Neural progenitor cell (in vitro differentiated cells): ENCODE measurements at places on chromosomes 16 and 17.

GRCh38 chr17:77274096-77274845, 133.5 kb downstream of the SEC14L1 start:
- no peak for DNase-seq

DNA sequence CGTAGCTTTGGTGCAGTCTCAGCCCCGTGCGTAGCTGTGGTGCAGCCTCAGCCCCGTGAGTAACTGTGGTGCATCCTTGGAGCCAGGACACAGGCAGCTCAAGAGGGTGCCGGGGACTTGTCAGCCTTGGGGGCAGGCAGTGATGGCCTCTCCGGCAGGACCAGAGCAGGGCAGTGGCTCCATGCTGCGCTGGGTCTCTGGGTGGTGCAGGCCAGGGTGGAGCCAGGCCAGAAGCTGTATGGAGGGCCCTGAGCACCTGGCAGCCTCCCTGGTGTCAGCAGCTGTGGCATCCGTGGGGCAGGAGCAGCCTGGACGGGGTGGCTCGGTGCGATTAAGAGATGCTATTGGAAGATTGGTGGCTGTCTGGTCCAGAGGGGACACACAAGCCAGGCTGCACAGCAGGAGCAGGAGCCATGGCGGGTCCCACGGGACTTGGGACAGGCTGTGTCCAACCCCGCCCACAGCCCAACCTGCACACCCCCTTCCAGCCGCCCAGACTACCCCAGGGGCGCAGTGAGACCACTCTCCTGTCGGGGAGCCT, 28.3 kb upstream of the CDH15 start:
- DNase-seq, result no peak

DNA sequence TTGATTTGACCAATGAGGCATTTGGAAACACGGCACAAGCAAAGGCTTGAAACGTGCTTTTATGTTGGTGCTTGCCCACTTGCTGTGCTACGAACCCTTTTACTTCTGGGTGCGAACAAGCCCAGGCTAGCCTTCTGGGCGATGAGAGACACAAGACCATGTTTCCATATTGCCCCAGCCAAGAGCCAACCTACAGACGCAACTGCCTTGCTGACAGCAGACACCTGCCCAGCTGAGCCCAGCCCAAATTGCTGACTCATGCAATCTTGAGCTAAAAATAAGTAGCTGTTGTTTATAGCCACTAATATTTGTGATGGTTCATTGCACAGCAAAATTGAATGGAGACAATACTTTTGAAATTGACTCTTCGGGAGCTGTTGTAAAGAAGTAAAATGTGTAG, 464.5 kb downstream of the WWOX start:
- DNase-seq, result no peak

DNA sequence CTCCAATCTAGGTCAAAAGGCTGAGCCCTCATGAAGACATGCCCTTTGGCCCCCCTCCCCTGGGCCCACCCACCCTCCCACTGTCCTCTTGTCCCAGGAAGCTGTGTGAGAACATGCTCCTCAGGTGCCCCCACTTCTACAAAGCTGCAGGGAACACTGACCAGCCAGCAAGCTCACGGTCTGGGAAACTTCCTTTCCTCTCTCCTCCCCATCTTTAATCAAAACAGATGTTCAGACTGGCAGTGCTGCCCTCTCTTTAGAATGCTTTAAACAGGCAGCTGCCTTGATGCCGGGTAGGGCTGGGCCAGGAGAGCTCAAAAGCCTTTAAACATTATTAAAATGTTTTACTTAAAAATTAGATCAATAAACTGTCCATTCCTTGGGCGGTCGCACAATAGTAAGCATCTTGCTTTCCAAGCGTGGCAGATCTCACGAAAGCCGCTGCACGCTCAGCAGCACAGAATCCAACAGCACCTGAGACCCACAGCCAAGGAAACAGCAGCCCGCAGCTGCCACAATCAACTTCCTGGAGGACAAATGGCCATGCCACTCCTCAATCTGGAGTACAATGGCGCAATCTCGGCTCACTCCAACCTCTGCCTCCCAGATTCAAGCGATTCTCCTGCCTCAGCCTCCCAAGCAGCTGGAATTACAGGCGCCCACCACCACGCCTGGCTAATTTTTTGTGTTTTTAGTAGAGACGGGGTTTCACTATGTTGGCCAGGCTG, 399.2 kb downstream of the SLC39A11 start:
- no peak for DNase-seq

- DNase-seq, result peak; percentile 15
Measured at GRCh38 chr16:22782314-22782713, 31.6 kb upstream of the HS3ST2 start.

- DNase-seq, result peak; percentile 79
Measured at GRCh38 chr16:31451681-31452351, 7.5 kb upstream of the ARMC5 start.

- DNase-seq, result no peak
Measured at GRCh38 chr17:74041869-74042640, 161.4 kb upstream of the RPL38 start.

DNA sequence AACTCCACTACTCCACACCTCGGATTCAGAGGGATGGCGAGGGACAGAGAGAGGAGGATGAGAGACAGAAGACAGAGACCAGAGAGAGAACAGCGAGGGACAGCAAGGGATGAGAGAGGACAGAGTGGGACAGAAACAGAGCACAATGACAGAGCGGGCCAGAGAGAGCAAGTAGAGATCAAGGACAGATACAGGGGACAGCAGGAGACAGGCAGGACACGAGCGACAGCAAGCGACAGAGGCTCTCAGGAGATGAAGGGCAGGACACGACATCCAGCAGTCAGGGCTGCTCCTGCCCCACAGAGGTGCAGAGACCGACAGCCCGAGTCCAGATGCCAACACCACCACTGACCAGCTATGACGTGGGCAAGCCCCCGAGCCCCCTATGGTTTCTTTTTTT, 14.9 kb downstream of the CORO7 start:
- DNase-seq, result no peak

DNA sequence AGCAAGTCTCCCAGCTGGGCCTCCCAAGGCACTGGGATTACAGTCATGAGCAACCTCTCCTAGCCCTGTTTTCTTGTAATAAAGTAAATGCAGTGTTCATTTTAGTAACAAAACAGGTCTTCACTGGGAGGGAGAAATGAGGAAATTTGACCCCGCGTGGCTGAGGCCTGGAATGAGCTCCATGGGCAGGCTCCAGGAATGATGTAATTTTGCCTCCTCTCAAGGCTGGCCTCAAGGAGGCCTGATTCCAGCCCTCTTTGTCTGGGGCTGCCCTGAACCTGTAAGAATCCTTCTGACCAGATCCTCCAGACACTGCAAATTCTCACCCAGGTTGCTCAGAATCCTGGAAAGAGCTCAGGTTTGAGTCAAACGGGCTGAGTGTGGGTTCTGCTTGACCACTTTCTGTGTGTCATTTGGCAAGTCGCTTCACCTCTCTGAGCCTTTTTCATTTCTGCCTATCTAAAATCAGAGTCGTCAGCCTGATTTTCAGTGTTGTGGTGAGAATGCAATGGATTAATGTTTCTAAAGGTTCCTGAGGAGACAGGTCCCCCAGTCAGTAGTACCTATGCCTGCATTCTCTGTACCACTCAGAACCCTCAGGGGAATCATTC, 57.1 kb downstream of the RAB11FIP4 start:
- DNase-seq, result no peak

GRCh38 chr17:77690271-77691161, 268.0 kb upstream of the TNRC6C start:
- no peak for DNase-seq

DNA sequence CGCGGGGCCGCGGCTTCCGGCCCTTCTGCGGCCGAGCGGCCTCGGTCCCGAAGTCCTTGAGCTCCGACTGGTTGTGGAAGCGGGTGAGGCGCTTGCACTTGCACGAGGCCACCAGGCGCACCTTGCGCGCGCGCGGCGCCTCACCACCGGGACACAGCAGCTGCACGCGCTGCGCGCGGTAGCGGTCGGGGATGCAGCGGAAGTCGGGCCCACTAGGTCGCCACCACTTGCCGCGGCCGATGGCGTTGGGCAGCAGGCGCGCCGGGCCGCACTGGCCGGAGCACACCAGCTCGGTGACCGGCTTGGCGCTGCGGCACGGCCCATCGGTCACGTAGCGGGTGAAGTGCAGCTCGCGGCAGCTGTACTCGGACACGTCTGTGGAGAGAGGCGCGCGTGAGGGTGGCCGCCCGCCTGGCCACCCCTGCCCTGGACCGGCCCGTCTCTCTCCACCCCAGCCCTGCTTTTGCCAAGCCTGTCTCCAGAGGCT, 3.2 kb downstream of the SOST start:
- peak; percentile 64 for DNase-seq

DNA sequence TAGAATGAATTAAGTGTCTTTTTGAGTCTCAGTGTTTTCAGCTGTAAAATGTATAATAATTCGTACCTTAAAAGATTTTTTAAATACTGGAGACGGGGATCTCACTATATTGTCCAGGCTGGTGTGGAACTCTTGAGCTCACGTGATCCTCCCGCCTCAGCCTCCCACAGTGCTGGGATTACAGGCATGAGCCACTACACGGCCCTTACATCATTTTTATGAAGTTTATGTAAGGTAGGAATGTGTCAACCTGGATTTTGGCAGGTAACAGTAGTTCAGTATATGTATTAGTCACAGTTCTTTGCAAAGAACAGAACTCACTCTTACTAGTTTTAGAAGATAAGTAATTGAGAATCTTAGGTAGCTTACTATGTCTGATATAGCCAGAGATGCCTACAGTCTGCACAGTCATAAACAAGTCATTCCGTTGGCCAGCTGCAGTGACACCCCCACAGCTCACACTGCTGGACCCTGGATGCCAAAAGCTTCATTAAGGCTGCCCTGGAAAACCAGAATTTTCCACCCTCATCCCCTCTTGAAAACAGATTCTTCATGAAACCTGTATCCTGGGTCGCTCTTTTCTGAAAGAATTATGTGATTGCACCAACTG, 583 bp upstream of the COX6A2 start:
- no peak for DNase-seq

DNA sequence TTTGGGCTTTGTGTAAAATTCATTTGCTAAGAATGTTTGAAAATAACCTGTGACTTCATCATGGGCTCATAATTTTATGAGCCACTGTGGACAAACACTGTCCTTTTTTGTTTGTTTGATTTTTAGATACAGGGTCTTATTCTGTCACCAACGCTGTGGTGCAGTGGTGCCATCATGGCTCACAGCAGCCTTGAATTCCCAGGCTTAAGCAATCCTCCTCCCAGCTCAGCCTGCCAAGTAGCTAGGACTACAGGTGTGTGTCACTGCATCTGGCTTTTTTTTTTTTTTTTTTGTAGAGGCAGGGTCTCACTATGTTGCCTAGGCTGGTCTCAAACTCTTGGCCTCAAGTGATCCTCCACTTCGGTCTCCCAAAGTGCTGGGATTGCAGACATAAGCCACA, 8.3 kb downstream of the TEX2 start:
- DNase-seq, result no peak

GRCh38 chr17:73900516-73900915, 256.3 kb upstream of the SDK2 start:
- DNase-seq, result peak; percentile 13

DNA sequence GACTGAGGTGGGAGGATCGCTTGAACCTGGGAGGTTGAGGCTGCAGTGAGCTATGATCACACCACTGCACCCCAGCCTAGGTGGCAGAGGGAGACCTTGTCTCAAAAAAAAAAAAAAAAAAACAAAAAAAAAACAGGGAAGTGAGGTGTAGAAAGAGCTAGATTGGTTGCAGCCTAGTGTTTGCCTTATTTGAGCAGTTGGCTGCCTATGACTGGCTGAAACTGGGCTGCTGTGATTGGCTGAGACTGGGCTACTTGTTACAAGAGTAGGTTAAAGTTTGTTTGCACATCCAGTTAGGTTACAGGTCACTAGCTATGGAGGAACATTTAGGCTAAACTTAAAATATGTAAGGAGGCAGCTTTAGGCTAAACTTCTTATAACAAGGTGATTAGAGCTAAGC, 5.7 kb downstream of the DHRS7B start:
- no peak for DNase-seq

- DNase-seq, result peak; percentile 3
Measured at GRCh38 chr17:4588391-4588790, 4.1 kb downstream of the SMTNL2 start.

GRCh38 chr17:52134641-52135040, 23.9 kb downstream of the CA10 start:
- no peak for DNase-seq

DNA sequence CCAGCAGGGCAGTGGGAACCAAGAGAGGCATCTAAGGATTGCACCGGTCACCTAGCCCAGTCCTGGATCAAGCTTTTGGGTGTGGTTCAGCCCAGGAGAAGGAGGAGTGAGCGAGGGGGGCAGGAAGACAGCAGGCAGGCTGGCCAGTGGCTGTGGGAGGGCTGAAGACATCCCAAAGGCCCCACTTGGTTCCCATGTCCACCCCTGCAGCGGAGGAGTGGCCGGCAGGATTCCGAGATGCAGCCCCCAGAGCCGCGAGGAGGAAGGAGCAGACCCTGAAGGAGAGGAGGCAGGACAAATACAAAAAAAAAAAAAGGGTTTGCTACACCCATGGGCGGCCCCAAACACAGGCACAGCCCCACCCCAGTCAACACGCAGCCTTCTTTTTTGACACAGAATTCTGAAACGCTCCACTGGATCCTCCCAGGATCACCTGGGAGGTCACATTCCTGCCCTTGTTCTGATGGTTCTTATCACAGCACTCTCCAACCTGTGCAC, 1.1 kb upstream of the SLC47A2 start:
- no peak for DNase-seq

DNA sequence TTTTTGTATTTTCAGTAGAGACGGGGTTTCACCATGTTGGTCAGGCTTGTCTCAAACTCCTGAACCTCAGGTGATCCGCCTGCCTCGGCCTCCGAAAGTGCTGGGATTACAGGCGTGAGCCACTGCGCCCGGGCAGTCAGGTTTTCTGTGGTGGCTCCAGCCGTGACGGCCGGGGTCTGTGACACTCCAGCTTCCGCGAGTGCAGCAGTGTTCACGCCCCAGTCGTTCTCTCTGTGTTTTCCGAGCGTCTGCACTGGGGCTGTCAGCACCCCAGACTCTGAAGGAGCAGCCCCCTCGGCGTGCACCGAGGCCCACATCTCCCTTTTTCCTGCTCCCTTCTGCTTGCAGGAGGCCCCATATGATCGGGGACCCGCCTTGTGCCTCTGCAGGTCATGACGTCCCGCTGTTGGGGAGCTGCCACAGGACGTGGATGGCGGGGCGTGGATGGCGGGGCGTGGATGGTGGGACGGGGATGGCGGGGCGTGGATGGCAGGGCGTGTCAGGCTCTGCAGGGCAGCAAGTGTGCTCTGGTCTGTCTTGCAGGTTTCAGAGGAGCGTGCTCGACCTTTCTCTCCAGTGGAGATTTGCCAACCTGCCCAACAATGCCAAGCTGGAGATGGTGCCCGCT, 5.7 kb downstream of the ASPSCR1 start:
- DNase-seq, result no peak

DNA sequence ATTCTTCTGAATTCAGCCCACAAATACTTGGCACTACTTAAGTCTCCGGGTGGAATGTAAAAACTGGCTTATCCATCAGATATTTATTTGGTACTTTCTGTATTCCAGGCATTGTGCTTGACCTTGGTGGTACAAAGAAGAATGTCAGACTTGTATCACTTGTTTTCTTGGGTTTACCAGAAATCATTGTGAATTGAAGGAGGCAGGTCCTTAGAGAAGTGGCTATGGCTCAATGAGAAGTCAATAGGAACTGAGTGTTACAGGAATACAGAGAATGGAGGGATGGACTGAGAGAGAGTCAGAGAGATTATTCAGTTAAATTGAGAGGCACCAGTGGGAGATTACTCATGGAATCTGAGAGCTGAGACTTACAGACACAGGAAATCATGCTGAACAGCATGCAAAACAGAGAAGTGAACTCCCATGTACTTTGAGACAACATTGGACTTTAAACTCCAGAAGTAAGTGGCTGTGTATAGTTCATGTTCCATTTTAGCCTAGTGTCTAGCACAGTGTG, 704.1 kb downstream of the CDH11 start:
- no peak for DNase-seq

- DNase-seq, result no peak
Measured at GRCh38 chr16:89110641-89111040, 17.0 kb downstream of the ACSF3 start.
